ENCODE measurements at places on chromosomes 5 and 9.

- no peak for DNase-seq
Observed at GRCh38 chr5:125274211-125274610, 527.8 kb upstream of the ZNF608 start.

- no peak for DNase-seq
Observed at GRCh38 chr9:135275571-135276289, 188.3 kb downstream of the OLFM1 start.

GRCh38 chr5:168637281-168637680, 58.1 kb upstream of the PANK3 start:
- no peak for DNase-seq

GRCh38 chr9:90813523-90813922, 11.9 kb downstream of the SYK start:
- DNase-seq: peak; percentile 47

DNA sequence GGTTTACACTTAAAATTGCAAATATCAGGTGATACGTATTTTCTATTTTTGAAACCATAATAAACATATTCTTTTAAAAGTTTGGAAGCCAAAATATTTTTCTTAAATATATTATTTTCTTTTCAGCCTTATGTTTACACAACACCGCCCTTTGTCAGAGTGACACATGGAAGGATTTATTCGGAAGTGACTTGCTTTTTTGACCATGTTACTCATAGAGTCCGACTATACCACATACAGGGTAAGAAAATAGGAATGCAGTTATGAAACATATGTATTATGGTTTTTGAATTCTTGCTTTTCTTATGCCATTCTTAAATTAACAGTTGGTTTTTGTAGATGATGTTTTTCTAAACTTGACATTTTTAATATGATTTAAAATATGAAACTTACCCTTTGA, 133.9 kb downstream of the MAN2A1 start:
- no peak for DNase-seq

DNA sequence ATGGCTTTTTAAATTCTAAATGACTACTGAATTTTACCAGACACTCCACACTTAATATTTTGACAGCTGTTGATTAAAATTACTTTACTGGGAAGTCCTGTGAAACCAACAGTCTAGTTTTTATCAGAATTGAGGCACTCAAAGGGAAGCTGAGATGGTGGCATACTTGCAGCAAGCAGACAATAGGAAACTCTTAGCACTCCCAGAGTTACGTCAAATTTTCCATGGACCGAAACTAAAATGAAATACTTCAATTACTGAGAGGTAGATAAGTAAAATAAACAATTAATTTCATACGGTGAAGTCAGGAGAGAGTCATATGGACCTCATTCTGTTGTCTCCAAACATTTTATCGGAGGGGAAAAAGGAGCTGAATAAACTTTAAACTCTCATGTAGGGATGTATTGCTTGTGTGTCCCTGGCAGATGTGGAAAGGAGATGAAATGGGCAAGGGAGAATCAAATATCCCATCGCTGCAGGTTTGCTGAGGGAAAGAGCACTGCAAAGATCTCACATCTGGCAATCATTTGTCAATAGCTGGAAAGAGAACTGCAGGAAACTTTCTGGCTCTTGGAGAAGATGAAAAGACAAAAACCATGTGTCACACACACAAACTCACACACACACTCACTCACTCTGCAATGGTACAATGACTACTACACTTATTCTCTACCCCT, 189.4 kb downstream of the BNC2 start:
- DNase-seq: no peak

DNA sequence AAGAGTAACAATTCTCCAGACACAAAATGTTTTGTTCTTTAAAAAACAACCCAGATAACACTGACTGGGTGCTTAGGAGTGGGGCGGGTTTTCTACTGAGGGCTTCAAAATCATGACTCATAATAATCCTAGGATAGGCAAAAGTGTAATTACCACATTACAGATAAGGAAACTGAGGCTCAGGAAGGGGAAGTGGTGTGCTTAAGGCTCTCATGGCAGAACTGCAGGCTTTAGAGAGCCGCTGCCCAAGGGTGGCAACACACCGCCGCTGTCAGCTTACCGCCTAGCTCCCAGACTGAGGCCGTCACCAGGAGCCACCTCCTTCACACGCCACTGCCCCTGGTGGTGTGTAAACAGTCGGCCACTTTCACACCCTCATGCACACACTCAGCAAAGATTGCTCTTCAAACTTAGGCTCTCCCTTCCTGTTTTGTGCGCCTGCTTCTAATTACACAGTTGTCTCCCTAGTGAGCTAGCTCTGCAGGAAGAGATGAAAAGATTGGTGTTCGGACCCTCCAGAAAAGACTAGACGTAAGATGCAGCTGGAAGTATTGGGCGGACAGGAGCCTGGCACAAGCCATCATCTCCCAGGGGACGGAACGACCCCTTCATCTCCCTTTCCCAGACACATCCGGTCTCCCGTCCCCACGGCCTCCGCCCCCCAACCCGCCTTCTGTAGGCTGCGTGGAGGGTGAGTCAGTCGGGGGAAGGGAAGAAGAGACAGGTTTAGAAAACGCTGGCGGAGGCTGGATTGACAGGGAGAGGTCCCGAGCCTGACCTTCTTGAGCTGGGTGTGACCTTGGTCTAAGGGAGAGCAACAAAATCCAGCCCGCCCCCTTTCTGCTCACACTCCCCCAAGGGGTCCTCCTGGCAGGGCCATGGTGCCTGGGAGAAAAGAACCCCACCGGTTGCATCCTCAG, 162.7 kb downstream of the SYK start:
- DNase-seq: no peak

DNA sequence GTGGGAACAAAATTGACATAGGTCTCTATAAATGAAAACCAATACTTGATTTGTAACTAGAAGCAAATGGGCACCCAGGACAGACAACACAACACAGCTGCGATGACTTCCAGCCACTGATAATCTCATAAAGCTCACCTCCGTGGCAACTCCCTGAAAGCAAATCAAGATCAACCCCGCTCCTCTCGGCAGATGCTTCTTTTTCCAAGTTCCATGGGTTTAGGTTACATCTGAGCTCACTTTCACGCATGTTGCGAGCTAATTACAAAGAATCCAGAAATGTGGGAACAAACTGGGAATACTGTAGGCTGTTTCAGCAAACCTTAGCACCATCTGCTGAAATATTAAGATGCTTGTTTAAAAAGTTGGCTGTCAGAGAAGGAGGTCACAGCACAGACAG, 153.9 kb downstream of the ELAVL2 start:
- DNase-seq: no peak

- DNase-seq: no peak
Observed at GRCh38 chr5:15261269-15261995, 238.5 kb upstream of the FBXL7 start.

GRCh38 chr5:132815454-132815853, 2.4 kb downstream of the SOWAHA start:
- DNase-seq: no peak

- DNase-seq: no peak
Observed at GRCh38 chr5:77396017-77396416, 96.1 kb downstream of the WDR41 start.

DNA sequence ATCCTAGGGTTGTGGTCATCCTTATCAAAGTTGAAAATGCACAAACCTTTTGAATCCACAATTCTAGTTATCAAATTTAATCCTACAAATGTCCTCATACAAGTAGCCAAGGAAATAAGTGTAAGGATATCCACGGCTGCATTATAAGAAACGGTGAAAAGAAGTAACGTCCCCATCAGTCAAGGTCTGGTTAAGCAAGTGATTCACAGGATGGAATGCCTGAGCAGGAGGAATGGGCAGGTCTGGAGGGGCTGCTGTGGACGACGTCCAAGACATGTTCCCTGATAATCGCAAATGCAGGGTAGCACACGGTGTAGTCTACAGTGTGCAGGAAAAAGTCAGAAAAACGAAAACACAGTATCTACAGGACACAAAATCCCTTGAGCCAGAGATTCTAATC, 118.6 kb downstream of the ADAMTS2 start:
- no peak for DNase-seq

- DNase-seq: no peak
Observed at GRCh38 chr9:116137581-116137980, 16.0 kb upstream of the PAPPA start.

DNA sequence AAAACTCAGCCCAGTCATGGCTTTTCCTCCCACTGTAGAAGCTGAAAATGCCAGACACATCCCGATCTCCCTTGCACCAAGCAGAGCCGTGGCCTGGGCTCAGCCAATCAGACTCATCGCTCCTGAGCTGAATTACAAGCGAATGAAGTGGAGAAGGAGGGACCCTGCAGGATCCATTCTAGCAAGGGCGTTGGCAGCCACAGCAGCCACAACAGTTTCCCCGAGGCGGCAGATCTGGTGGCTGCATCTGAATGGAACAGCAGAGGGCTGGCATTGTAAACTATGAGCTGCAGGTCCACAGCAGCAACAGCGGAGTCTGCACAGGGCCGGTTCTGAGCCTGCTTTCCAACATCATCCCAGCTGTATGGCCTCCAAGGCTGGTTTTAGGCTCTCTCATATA, 23.8 kb downstream of the ALG2 start:
- no peak for DNase-seq

- DNase-seq: no peak
Observed at GRCh38 chr5:37891832-37892231, 52.0 kb upstream of the GDNF start.

DNA sequence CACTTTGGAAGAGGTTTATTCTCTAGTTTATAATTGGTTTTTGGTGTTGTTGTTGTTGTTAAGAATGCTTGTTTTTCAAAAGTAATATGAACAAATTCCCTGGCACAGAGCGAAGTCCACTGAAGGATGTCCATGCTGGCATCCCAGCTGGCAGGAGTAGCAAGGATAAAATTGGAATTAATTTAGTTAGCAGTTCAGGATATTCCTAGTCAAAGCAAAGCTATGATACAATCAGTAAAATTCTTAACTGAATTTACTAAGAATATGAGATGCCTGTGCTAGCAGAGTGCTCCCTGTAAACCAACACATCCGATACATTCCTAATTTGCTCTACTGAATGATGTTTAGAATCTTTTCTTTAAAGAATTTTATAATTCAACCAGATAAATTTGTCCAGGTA, 161.4 kb downstream of the FANCC start:
- DNase-seq: no peak

DNA sequence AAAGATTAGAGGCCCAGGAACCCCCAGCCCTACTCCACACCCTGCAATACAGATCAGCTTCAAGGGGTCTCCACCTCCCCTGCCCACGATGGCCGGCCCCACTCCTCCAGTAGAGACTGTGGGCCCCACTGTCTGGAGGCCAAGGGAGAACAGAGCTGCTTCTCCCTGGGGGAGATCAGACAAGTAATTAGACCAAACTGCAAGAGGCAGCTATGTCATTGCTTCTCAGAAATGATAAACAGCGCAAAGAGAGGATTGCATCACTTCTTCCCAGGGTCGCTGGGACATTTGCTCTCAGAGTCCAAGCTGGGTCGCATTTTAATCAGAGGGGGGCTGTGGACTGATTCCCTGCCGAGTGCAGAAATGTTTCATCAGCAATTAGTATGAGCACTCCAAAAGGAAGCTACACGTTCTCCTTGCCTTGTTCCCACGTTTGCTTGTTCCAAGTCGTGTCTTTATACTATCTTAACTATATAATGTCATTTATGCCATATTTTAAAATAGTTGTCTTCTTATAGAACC, 59.9 kb downstream of the ROPN1L start:
- no peak for DNase-seq

DNA sequence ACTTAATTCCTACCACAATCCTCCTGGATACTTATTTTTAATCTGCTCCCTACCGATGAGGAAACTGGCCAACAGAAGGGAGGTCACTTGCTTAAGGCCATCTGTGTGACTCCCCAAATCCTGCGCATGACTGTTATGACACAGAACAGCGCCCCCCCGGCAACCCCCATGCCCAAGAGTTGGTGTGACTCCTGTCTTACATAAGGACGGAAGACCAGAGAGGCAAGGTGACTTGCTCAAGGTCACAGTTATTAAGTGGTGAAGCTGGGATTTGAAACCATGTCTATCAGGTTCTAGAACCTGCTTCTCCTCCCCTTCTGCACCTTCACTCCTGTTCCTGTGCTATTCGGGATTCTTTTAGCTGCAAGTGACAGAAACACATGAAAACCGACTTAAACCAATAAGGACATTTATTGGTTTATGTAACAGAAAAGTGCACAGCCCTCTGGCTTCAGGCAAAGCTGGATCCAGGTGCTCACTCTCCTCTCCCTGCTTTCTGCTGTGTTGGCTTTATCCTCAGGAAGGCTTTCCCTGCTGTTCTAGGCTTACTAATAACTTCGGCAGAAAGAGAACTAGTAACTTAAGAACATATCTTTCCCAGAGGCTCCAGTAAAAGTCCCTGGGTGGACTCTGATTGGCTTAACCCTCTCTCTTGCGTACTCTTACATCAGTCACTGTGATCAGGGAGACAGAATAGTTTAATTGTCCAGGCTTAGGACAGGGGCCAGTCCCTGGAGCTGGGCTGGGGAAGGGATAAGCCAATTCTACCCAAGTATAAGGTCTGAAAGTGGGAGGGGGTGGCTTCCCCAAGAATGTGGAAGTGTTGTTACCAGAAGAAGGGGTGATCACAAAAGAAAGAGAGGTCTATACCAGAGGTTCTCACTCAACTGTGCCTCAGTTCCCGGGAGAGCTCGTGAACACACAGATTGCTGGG, 43.7 kb downstream of the FGF18 start:
- no peak for DNase-seq

GRCh38 chr9:76591256-76591950, 132.4 kb downstream of the GCNT1 start:
- DNase-seq: no peak

DNA sequence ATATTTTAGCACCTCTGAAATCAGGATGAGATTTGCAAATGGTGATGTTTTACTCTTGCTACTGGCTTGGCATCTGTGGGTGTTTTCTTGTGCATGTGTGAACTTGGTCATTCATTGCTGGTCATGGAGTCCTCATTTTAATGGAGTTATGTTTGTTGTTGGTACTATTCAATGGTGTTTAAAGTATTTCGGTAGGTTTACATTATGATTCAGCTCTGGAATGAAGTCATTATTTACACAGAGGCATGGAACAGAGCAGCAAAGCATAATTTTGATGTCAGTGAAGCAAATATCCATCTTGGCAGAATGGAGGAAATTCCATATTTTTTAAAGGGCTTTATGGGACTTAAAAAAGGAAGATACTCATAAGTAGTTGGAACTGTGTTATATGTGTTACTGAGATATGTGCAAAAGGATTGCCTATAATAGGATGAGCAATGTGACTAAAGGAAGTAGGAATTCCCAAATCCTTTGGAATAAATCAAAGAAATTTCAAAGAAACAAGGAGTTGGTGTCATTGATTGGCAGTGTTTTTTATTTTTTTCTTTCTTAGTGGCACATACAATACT, 147.4 kb downstream of the ACTBL2 start:
- no peak for DNase-seq

All from NCI-H526 treated with DMSO at 0.1 percent for 48 hours (cell line).